ENCODE measurements at places on chromosomes 16 and 17.

GRCh38 chr17:9074131-9074530 lies 52.8 kb downstream of the NTN1 start:
- no peak for DNase-seq

- no peak for DNase-seq
Measured at GRCh38 chr16:70160388-70160787, 13.2 kb upstream of the CLEC18C start.

DNA sequence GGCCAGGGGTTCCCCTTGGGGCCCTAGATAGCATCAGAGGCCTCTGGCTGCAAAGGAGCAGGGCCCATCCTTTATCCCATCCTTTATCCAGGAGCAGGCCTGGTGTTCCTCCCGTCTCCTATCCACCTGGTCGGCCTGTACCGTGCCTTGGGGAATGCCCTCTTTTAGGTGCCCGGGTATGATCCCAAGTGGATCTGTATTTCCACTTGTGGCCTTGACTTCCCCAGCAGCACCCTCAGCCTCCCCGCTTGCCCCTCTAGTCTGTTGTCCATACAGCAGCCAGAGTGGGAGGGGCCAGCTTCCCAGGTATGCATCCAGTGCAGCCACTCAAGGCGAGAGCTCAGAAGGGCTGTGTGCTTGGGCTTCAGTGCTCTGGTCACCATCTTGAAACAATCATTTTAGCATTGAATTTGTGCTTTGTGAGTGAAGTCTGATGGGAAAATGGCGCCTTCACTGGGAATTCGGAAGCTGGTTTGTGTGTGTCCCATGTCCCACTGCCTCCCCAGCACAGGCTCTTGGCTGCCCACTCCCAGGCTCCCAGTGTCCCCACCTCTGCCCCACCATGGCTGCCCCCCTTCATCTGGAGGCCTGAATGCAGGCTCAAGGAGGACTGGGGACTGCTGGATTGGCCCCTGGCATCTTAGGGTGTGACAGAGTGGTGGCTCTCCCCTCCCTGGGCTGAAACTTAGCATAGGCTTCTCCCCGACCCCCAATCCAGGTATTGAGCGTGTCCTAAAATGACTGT lies 3.3 kb upstream of the RNF112 start:
- no peak for DNase-seq

DNA sequence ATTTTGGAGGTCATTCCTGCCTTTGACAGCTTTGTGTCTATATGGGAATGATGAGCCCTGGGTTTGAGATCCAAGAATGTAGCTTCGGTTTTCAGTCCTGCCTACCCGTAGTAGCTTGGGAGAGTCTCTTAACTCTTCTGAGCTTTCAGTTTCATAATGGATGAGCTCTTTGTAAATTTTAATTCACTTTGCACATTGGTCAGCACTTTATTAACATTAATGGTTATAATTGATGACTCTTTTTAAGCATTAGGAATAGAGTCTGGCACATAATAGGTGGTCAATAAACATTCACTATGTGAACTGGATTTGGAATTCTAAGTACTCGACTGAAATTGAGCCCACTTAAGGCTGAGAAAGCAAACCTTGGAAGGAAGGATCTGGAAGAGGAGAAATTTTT lies 17.3 kb downstream of the GPR139 start:
- DNase-seq: no peak

- no peak for DNase-seq
Measured at GRCh38 chr16:63890081-63890480, 1231.8 kb downstream of the CDH11 start.

GRCh38 chr17:27631411-27631760 lies 398 bp downstream of the LGALS9 start:
- DNase-seq: no peak

- DNase-seq: no peak
Measured at GRCh38 chr17:74239172-74239571, 25.8 kb downstream of the TTYH2 start.

DNA sequence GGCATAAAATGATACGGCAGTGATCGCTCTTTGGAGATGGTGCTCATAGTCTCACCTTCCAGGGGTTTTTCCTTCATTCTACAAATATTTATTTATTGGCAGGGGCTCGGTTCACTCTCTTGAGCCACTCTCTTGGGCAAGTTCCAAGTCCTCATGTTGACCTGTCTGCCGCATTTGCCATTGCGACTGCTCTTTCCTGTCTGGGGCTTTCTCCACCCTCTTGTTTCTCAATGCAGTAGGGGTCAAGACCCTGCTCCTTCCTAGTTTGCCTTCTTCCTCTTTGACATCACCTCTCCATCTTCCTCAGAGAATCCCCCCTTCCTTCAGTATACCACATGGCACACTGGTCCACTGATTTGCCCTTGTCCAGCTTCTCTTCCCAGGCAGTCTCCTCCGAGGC lies 21.9 kb upstream of the LRRC75A start:
- DNase-seq: no peak

- no peak for DNase-seq
Measured at GRCh38 chr17:59756236-59756818, 48.9 kb downstream of the VMP1 start.

GRCh38 chr16:68281368-68282063 lies 17.2 kb downstream of the SLC7A6 start:
- DNase-seq: no peak

GRCh38 chr16:71217506-71217905 lies 13.0 kb downstream of the HYDIN start:
- no peak for DNase-seq

GRCh38 chr16:20928774-20929411 lies 28.3 kb downstream of the LYRM1 start:
- DNase-seq: no peak

DNA sequence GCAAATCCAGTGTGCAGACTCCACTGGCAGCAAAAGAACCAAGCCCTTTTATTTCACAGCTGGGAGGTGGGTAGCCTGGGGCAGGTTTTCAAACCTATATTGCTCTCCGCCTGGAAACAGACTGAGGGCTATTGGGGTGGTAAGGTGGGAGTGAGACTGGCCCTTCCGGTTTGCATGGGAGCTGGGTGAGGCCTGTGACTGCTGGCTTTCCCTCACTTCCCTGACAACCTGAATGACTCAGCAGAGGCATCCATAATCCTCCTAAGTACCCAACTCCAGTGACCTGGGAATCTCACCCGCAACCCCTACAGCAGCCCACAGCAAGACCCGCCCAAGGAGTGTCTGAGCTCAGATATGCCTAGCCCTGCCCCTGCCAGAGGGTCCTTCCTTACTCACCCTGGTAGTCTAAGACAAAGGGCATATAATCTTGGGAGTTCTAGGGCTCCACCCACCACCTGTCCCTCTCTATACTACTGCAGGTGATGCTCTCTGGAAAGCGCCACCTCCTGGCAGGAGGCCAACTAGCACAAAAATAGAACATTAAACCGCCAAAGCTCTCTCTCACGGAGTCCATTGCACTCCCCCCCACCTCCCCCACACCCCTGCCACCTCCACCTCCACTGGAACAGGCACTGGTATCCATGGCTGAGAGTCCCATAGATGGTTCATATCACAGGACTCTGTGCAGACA lies 602.0 kb upstream of the C16orf82 start:
- no peak for DNase-seq

- DNase-seq: no peak
Measured at GRCh38 chr16:55367866-55368603, 44.0 kb downstream of the IRX6 start.

DNA sequence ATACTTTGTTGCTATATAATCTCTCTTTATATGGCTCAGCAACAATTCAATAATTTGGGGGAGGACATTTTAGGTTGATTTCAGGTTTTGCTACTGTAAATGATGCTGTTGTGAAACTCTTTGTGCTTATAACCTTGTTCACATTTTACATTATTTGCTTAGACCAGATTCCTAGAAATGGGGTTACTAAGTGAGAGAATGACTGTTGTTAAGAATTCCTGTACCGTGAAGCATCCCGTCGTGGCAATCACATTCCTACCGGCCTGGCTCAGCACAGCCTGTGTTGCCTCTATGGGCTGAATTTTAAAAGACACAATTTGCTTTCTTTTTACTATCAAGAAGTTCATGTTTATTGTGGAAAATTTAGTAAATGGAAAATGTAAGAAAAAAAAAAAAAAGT lies 31.4 kb downstream of the B9D1 start:
- DNase-seq: no peak

Measured in stimulated activated CD4-positive, alpha-beta T cell treated with anti-CD3 and anti-CD28 coated beads, Interleukin-12 subunit alpha, Interleukin-12 subunit beta, amount 100 ng/mL, for 48 hours (primary cell).